Stimulated activated CD4-positive, alpha-beta T cell treated with anti-CD3 and anti-CD28 coated beads, Interleukin-2, amount 100 ng/mL, for 24 hours (primary cell): ENCODE measurements at places on chromosomes 5 and 9.

DNA sequence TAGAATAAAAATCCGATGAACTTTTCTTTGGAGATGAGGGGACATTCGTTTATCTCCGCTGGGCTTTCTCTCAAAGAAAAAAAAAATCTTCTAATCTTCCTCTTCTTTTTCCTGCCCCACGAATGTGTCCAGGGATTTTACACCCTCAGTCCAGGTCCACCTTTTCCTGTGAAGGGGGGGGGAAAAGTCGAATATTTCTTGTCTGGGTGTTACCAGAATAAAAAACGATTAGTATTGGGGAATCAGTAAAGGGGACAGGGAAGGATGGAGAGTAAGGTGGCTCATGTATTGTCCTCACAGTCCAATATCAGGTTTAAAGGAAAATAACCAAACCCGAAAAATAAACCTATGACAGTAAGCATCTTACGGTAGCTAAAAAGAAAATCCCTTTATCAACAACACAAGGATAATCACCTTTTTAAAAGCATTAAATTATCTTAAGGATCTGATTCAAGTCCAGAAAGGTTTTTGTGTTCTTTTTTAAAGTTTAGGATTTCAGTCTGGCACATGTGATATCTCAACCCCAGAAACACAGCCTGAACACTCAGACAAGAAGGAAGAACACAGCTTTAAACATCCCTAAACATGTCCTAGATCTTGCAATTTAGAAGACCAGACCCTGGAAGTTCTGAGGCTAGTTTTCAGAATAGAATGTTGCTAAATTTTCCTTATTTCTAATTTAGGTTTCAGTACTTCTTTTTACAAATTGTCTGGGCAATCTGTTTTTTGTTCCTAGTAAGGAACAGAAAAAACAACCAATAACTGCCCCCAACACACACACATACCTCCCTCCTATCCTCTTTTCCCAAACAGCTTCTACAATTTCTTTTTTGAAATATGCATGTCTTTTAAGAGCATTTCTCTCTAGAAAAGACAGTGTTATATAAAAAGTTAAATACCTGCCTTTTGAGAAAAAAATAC, 1.2 kb downstream of the ZNF608 start:
- DNase-seq: no peak

GRCh38 chr5:149611326-149611725, 30.0 kb downstream of the ARHGEF37 start:
- no peak for DNase-seq

- DNase-seq: no peak
Measured at GRCh38 chr9:94719878-94720277, 6.6 kb upstream of the AOPEP start.

GRCh38 chr9:133113163-133113948, 7.7 kb downstream of the RALGDS start:
- DNase-seq: no peak

DNA sequence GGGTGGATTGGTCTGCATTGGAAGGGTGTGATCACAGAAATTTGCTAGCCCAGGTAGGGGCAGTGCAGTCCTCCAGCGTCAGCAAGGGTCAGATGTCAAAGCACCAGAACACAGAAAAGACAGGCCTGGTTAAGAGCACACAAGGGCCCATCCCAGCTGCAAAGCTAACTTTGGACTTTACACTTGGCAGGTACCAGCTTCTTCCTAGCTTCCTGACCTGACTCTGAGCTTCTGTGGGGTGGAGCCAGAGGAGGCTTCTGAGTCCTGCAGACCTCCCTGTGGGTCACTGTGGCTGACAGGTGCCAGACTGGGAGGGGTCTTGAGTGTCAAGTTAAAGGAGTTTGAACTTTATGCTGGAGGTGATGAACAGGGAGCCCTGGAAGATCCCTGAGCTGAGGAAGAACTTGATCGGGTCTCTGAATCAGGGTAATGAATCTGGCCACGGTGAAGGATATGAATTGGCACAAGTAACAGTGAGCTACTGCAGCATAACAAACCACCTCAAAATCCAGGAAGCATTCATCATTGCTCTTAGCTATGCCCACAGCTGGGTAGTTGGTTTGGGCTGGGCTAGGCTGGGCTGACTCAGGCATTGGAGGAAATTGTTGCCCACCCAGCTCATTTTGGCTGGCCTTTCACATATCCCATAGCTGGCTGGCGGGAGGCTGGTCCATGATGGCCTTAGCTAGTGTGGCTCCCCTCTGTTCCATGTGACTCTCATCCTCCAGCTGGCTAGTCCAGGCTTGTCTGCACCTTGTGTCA, 63.4 kb downstream of the BARX1 start:
- no peak for DNase-seq

DNA sequence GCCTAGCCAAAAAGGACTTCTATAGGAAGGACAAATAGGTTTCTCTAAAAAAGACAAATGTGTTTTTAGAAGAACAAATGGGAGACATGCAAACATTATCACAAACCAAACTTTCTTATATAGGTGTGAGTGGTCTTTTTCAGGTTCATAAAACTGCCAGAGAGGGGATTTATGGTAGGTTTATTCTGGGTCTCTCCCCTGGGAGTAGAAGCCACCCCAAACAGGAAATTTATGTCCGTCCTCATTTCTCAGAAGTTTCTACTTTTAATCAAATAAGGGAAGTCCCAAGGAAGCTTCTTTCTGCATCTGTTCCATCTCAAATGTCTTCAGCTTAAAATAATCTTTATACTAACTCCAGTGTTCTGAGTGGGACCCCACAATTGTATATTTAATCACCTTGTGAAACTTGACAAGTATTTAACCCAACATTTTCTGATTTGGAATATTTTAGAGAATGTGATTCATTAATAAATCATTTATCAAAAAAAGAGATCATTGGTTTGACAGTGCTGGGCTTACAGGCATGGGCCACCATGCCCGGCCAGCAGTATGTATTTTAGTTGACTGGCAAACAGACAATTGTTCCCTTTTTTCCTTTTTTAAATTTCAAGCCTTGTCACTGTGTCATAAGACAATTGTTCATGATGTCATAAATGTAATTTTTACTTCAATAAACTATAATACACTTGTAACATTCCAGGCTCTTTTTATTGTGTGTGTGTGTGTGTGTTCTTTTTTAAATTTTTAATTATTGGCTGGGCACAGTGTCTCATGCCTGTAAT, 44.6 kb upstream of the GLDC start:
- DNase-seq: no peak

- DNase-seq: no peak
Measured at GRCh38 chr5:68920888-68921287, 172.9 kb upstream of the SLC30A5 start.

GRCh38 chr5:94240993-94241651, 377.3 kb downstream of the KIAA0825 start:
- no peak for DNase-seq

DNA sequence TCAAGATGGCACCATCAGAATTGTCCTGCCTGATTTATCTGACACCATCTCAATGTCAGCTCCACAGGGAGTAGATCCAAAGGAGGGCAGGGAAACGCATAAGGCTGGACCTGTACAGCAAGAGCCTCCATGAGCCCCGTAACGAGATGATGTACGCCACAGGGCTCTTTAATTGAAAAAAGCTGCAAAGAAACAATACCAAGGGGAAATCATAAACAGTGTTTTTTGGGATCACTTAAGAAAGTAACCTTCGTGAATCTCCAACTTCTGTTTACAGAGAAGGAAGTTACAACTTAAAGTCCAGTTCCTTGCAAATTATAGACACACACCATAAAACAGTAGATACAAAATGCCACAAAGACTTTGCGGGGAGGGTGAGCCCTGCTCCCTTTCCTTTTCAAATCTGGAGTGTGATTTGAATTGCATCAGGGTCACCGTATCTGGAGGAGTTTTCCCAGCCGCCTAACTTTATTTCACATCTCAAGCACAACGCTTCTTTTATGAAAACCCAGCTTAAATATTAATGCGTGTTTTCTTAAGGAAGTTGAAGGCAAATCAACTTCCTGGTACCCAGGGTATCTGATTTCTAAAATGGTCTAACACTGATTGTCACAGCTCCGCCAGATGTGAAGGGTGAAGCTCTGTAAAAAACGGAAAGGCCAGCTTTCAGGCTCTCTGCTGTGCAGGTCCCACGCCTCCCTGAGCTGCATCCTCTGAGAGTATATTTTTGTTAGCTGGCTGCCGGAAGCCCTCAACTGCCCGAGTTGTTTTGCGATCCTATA, 88.9 kb downstream of the EBF1 start:
- DNase-seq: no peak

DNA sequence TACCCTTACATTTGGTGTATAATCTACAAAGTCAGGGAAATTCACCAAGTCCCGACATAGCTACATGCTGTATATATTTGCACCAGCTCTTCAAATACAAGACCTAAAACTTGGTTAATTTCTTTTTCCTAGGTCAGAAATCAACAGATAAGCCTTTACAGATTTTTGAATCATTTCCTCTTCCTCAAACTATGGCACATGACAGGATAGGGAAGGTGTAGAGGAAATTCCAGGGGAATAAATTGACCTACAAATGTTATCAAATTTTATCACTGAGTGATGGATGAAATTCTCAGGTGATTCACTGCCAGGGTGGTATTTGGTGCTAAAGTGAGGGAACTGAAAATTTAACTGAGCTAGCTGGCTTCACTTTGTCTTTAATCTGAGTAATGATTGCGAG, 360.0 kb downstream of the BNC2 start:
- DNase-seq: no peak

DNA sequence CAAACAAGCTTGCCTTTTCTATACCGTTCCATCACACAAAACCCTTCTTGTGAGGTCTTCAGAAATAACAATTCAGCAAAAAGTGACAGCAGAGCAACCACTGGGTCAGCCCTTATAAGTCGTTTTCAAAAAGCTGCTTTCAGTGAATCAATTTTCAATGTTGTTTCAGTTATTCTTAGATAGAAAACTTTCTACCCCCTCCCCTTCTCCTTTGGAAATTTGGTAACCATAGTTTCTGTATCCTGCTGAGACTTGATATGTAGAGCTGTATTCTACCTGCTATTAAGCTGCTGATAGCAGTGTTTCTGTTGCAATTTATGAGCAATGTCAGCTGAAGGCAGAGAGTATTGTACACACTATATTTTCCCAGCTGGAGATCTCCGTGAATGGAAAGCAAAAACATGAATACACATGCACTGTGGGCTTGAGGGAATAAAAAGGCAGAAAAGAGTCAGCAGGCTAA, 75.7 kb downstream of the ZNF608 start:
- DNase-seq: no peak

GRCh38 chr9:6611865-6612264, 33.7 kb downstream of the GLDC start:
- no peak for DNase-seq

DNA sequence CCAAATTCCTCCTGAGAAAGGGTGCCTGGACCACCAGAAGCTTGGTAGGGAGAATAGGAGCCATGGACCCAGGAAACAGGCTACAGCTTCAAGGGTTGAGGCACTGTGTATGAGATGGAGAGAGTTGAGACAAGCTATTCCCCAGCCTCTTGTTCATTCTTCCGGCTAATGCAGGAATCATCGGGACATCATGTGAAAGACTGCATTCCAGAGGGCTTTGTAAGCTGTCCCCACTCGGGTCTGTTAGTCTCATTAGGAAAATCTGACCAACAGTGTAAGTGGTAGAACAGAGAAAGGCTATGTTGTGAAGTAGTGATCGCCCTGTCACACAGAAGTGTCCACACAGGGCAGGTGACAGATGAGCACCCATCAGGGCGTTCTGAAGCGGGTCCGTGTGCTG, 81.4 kb downstream of the GABBR2 start:
- no peak for DNase-seq

GRCh38 chr9:22508790-22509189, 62.2 kb downstream of the DMRTA1 start:
- no peak for DNase-seq

DNA sequence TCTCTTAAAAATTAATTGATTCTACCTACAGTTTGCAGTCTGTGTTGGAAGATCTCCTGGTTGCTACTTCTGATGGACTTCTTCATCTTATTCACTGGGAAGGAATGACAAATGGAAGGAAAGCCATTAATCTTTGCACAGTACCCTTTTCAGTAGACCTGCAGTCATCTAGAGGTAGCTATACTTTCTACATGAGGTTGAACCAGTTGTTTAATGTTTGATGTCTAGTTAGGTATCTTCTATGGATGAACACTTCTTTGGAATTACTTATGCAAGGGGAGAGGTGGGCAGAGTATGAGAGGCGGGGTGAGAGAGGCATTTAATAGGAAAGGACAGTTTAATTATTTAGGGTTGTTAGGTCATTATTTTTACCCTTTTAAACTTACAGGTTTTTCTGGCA, 91.2 kb downstream of the RIC1 start:
- DNase-seq: no peak

GRCh38 chr9:107504585-107505455, 15.3 kb upstream of the KLF4 start:
- no peak for DNase-seq

GRCh38 chr5:68804343-68804742, 289.5 kb upstream of the SLC30A5 start:
- DNase-seq: no peak

- DNase-seq: no peak
Measured at GRCh38 chr5:123756816-123757215, 244.8 kb downstream of the CSNK1G3 start.

- peak; percentile 69 for DNase-seq
Measured at GRCh38 chr9:21995006-21995665, 545 bp downstream of the CDKN2B-AS1 start.
